ENCODE measurements at places on chromosomes 2 and 18.

DNA sequence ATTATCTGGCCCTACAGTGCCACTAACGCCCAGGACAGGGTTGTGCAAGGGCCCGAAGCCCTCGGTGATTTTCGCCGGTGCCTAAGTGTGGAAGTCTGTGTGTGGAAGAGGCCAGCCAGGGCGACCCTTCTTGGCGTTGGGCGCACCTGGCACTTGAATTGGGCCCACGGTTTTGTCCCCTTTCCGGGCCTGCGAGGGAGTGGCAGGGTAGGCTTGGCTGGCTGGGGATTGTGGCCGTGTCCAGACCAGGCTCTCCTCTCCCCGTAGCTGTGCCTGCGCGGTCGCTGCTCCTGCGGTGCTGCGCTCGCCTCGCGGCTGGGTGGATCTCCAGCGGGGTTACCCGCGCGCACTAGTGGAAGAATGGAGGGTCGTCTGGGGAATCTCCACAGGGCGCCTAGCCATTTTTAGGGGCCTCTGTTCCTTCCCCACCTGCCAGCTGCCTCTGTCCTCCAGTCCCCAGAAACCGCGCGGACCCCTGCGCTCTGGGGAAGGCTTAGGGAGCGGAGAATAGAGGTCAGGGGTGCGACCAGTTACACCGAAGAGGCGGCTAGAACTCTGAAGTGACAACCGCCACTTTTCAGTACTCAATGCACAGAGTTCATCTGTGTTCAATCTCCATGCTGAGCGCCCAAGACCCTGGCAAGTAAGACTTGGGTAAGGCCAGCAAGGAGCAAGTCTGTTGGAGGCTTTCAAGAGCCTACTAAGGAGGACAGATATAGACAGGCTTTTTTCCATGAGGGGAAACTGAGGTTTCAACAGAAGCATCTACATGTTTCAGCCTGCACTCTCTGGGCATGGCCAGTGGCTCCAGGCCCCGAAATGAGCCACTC lies 16.0 kb downstream of the EVX2 start:
- DNase-seq, result no peak

GRCh38 chr2:107025869-107026380 lies 140.0 kb upstream of the ST6GAL2 start:
- DNase-seq, result no peak

GRCh38 chr18:58820251-58820650 lies 44.4 kb upstream of the ZNF532 start:
- no peak for DNase-seq

- DNase-seq, result peak; percentile 54
These were observed 81.5 kb upstream of the FZD7 start for GRCh38 chr2:201952187-201952586.

GRCh38 chr2:48668992-48669391 lies 51.3 kb downstream of the GTF2A1L start:
- no peak for DNase-seq

DNA sequence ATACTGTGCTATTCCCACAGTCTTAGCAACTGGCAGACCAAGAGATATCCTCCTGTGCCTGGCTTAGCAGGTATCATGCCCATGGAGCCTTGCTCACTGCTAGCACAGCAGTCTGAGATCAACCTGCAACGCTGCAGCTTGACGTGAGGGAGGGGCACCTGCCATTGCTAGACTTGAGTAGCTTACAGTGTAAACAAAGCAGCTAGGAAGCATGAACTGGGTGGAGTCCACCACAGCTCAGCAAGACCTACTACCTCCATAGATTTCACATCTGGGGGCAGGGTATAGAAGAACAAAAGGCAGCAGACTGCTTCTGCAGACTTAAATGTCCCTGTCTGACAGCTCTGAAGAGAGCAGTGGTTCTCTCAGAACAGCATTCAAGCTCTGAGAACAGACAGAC lies 74.8 kb downstream of the AKAIN1 start:
- no peak for DNase-seq

DNA sequence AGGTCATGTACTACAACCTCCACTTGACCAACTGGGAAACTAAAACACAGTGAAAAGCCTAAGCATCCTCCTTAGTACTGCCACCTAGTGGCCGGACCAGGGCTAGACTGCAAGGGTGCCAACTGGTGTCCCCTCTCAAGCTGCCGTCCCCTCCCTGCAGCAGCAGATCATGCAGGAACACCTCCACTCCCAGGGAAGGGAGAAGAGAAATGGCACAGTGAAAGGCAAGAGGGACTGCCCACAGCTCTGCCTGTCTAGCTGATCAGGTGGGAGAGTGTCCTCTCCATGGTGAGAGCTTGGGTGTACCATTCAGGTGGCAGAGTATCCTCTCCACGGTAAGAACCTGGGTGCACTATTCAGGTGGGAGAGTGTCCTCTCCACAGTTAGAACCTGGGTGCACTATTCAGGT lies 78.1 kb downstream of the AAK1 start:
- no peak for DNase-seq

DNA sequence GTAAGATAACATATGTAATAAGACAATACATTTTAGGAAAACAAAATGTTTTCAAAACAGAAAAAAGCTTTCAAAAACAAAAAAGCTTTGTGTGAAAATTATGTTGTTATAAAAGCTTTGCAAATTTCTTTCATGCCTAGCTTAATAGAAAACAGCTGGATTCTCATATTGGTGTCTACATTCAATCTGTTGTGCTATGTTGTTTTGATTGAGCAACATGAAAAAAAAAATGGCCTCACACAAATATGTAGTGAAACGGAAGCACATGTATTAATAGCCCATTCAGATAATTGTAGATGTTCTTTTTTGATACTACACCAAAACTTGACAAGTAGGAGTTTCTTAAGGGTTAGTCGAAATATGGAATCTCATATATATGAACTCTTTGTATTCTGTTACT lies 197.5 kb downstream of the ZEB2 start:
- DNase-seq, result no peak

DNA sequence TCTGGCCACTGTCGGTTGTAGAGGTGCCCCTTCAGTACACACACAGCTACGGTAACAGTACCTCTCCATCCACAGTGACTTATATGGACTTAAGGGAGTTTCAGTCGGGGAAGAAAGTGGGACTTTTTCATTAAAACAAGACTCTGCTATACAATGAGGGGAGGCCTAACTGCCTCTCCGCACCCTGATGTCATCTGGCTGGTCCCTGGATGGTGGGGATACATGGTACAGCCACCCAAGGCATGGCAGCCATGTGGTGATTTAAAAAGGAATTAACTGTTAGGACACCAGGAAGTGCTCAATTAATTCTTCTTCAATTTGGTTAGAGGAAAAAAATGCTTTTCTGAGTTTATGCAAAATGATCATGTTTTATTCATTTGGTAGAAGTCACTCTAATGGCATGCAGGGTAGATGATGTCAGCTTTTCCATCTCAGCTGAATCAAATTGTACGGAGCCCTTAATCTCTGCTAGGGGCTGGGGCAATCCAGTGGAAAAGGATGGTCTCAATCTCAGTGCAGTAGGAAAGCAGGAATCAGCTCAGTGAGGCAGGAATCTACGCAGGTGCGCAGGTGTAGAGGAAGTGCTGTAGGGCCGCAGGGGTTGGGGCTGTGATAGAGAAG lies 243.9 kb downstream of the PRKCE start:
- no peak for DNase-seq

DNA sequence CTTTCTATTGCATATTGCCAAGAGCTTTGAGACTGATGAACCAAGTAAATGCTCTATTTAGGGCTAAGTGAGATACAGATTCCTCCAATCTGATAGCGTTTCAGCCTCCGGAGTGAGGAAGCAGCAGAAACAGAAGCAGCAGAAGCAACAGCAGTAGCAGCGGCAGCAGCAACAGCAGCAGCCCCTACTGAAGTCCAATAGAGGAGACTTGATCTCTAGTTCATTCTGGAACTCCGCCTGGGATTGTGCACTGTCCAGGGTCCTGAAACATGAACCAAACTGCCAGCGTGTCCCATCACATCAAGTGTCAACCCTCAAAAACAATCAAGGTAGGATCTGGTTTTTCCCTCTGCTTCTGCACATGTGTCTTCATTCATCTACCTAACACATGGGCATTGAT lies at the start of gene DPP10:
TSS of gene DPP10 (plus strand) at position 132 of the 400 bp plus-strand sequence.
- DNase-seq, result peak; percentile 72

- peak; percentile 72 for DNase-seq
These were observed 54.9 kb downstream of the EXOC6B start for GRCh38 chr2:72770879-72771461.

DNA sequence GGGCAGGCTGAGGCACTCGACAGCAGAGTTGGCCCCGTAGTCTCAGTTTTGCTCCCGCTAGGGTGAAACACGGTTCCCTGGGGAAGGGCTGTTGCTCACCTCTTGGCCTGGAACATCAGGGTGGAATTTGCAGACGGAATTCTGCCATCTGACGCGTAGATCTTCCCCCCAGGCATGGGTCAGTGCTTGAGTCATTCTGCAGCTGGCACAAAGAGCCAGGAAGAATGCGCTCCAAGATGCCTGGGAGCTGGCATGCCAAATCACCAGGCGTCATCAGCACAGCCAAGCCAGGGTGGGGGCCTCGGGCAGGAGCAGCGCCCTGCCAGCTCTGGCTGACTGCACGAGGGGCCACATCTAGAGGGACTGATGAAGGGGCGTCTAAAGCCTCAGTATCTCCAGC lies 42.7 kb downstream of the ODC1 start:
- peak; percentile 61 for DNase-seq

- DNase-seq, result no peak
These were observed 22.5 kb downstream of the PASK start for GRCh38 chr2:241126771-241127202.

DNA sequence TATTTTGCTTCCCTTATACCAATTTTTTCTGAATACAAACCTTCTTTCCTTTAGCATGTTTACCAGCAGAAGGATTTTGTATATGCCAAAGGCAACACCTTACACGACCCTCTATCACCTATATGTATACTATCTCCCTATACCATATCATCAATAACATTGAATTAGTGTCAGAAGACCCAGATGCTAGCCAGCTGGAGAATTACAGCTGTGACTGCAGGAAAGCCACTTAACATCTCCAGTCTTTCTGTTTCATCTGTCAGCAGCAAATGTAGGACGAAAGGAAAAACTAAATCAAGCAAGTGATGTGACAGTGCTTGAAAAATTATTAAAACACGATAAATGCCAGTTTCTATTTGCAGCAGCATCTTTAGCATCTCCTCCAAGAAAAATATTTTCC lies 193.7 kb downstream of the STK39 start:
- DNase-seq, result no peak

DNA sequence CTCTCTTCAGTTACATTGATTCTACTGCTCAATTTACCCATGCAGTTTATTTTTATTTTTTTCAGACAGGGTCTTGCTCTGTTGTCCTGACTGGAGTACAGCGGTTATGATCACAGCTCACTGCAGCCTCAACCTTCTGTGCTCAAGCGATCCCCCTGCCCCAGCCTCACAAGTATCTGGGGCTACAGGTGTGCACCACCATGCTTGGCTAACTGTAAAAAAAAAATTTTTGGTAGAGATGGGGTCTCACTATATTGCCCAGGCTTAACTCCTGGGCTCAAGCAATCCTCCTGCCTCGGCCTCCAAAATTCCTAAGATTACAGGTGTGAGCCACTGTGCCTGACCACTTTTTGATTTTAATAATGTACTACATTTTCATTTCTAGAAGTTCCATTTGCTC lies 93.8 kb upstream of the RNU4ATAC start:
- DNase-seq, result no peak

GRCh38 chr18:42480441-42480840 lies 525.4 kb downstream of the PIK3C3 start:
- DNase-seq, result no peak

DNA sequence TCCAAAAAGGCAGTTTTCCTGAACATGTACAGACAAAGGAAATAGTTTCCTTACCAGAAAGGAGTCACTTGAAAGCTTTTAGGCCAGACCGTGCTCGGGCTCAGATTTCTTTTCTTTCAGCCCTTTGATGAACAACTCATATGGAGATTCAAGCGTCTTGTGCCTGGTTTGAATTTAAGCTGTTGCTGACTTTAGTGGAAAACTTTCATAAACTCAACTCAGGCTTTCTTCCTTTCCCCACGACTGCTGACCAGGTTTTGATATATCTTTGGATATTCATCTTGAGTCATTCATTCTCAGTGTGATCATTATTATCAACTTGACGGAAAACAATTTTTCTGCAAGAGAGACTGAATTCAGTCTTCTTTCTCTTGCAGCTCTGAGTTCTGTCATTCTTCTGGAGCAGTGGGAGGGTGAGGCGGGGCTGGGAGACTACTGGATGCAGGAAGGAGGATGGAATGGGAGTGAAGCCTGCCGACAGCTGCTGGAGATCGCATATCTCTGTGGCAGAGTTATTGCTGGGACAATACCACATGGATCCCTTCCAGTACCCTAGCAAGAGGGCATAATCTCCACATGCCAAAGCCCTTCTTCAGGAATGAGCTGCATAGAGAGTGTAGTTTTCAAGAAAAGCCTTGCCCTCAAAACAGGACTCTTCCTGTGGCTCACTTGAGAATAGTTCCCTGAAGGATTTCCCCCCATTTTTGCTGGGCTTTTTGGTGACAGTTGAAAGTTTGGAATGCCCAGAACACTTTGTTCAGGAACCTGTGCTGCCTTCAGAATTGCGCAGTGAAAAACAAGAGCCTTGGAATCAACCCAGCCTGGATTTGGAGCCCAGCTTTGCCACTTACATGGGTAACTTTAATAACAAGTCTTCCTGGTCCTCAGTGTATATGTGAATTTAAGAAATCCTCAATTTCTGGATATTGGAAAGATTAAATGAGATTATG lies 364.4 kb downstream of the ZNF521 start:
- peak; percentile 90 for DNase-seq

- DNase-seq, result no peak
These were observed 92.1 kb upstream of the EFEMP1 start for GRCh38 chr2:56015711-56016115.

- peak; percentile 88 for DNase-seq
These were observed at the start of gene HES6 for GRCh38 chr2:238239863-238240756. HES6 (minus strand) TSS chr2:238240038; CDS start chr2:238239905, 133 bp downstream.

- DNase-seq, result no peak
These were observed 144.6 kb downstream of the AGPS start for GRCh38 chr2:177537213-177537612.

DNA sequence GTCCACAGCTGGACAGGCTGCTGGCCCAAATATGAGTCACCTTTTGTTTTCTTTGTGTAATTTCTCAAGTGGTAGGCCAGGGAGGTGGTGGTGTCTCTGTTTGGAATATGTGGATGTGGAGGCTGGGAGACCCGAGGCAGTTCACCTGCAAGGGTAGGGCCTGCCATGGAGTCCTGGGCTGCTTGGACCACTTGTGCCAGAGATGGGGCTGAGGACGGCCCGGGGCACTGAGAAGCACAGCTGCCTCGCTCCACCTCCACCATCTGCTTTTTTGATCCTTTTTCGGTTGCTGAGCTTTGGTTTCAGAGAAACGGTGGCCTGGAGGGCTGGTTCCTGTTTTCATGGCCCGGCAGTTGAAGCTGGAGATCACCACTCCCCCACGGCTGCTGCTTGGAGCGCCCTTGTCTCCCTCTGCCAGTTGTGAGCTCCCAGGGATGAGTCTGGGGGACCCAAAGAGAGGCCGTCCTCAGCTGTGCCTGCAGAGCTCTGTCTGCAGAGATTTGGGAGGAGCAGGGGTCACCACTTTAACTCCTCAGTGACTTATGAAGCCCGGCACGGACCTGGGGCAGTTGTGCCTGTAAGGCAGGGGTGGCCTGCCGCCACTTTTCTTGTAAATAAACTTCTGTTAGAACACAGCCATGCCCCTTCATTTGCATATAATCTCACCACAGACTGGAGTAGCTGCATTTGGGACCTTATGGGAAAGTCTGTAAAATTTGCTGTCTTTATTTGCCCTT lies 67.6 kb upstream of the MCFD2 start:
- DNase-seq, result no peak

GRCh38 chr2:112055730-112056625 lies 909 bp downstream of the TMEM87B start:
- DNase-seq, result peak; percentile 91

- DNase-seq, result peak; percentile 79
These were observed 500 bp downstream of the CCNYL1 start for GRCh38 chr2:207711750-207712530.

- DNase-seq, result no peak
These were observed 11.1 kb downstream of the LIMS2 start for GRCh38 chr2:127664065-127664894.

All from muscle of back (tissue), 13 donors.